Endothelial cell (in vitro differentiated cells): ENCODE measurements at places on chromosomes 6 and 20.
A peak's percentile ranks its signal among the peaks of the same experiment; 100 is the strongest.

GRCh38 chr6:48535582-48536009 is 424.6 kb upstream of the PTCHD4 start:
- no peaks in the 10 kb centered on the region for H3K27me3 ChIP-seq
- no peak overlapping the region for H3K27ac ChIP-seq
- no peak for DNase-seq
- no peaks in the 10 kb centered on the region for H3K4me1 ChIP-seq
- no peaks in the 10 kb centered on the region for H3K36me3 ChIP-seq

GRCh38 chr6:154356113-154356512 is 490 bp downstream of the IPCEF1 start:
- peak overlapping the region; percentile 28 for H3K27ac ChIP-seq
- peaks cover 7% of the 10 kb centered on the region for H3K27me3 ChIP-seq
- H3K4me3 ChIP-seq: no peak overlapping the region
- H3K36me3 ChIP-seq: peaks cover 4% of the 10 kb centered on the region
- peaks cover 24% of the 10 kb centered on the region for H3K4me1 ChIP-seq

GRCh38 chr20:57660922-57661745 is 40.9 kb upstream of the ZBP1 start:
- no peak overlapping the region for H3K4me3 ChIP-seq
- DNase-seq: no peak
- H3K27me3 ChIP-seq: peaks cover 13% of the 10 kb centered on the region
- H3K36me3 ChIP-seq: peaks cover 35% of the 10 kb centered on the region
- H3K4me1 ChIP-seq: peaks cover 22% of the 10 kb centered on the region
- peak overlapping the region; percentile 17 for H3K27ac ChIP-seq

DNA sequence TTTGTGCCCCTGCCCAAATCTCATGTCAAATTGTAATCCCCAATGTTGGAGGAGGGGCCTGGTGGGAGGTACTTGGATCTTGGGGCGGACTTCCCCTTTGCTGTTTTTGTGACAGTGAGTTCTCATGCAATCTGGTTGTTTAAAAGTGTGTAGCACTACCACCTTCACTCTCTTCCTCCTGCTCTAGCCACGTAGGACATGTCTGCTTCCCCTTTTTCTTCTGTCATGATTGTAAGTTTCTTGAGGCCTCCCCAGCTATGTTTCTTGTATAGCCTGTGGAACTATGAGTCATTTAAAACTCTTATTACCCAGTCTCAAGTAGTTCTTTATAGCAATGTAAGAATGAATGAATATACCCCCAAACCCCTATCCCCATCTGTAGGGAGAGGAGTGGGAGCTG is 1013.7 kb upstream of the MAP3K7 start:
- H3K36me3 ChIP-seq: no peaks in the 10 kb centered on the region
- H3K4me1 ChIP-seq: no peaks in the 10 kb centered on the region
- H3K27ac ChIP-seq: no peak overlapping the region
